NCI-H460 (cell line): ENCODE measurements at places on chromosomes 5 and 9.
A peak's percentile ranks its signal among the peaks of the same experiment; 100 is the strongest.

- DNase-seq = no peak
Observed at GRCh38 chr5:1545805-1546355, 22.1 kb upstream of the LPCAT1 start.

DNA sequence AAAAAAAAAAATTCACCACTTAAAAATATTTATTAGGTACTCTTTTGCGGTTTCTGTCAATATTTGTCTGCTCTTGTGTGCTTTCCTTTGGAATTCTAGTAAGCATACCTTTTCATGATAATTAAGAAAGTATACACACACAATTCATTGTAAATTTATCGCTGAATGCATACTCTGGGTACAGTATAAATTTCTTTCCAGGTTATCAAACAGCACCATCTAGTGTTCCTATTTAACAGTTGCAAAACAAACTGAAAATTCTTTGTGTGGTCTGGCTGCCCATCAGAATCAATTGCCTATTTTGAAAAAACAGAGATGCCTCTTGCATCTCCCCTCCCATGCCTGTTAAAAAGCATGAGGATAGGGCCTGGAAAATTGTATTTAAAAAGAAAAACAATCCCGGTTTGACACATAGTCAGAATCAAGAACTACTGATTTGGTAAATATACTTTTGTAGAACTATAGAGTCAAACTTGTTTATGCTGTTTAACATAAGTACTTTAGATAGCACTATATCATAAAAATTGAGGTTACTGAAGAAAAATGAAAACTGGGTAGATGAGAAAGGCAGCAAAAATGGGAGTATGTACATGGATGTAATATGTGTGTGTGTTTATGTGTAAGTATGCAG is 16.2 kb downstream of the PGGT1B start:
- DNase-seq = peak; percentile 58

DNA sequence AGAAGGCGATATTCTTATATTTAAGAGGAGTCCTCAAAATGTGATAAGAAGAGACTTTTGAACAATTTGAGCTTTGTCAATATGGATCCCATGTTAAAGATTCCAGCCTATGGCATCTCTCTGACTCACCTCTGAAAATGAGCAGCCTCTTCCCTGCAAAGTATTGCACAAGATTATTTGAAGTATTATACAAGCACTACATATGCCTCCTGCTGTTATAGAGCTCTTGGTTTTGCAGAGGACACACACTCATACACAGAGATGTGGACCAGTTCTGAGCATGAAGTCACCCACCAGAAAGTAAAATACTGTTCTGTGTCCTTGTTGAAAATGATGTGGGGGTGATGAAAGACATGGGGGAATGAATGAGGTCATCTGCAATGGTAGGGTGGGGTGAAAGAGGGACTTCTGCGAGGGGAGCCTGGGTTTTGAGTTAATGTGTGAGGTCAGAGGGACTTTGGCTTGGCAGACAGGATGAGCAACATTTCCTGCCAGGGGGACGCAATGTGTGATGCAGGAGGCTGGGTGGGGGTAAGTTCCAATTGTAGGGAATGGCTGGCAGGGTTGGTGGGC is 25.8 kb downstream of the FBXL7 start:
- DNase-seq = no peak

GRCh38 chr5:172915514-172915913 is 43.7 kb upstream of the RPL26L1 start:
- DNase-seq = no peak

GRCh38 chr5:109656829-109657228 is 32.9 kb upstream of the MAN2A1 start:
- no peak for DNase-seq
